Motor neuron (in vitro differentiated cells): ENCODE measurements at places on chromosomes 6 and 20. TPM values are rescaled to one million over a fixed set of nuclear protein-coding genes. Genes with fewer than 3 reads are reported as not detected.

DNA sequence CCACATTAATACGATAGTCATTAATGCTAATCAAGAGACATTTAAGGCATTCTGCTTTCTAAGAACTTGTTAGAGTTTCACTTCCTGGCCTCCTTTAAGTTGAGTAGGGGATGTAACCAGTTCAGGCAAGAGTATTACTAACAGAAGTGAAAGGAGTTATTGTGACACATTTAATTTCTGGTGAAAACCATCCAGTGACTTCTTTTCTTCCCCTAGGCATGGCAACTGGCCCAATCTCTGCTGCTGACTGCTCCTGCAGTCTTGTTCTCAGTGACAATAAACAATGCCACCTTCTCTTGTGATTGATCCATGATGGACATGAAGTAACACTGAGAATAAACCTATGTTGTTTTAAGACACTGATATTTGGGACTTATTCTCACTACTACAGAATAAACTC is 130.9 kb upstream of the DEFB112 start:
- ATAC-seq = no peak

- ATAC-seq = no peak
These were observed 741.9 kb upstream of the MARCKS start for GRCh38 chr6:113115196-113115595.

DNA sequence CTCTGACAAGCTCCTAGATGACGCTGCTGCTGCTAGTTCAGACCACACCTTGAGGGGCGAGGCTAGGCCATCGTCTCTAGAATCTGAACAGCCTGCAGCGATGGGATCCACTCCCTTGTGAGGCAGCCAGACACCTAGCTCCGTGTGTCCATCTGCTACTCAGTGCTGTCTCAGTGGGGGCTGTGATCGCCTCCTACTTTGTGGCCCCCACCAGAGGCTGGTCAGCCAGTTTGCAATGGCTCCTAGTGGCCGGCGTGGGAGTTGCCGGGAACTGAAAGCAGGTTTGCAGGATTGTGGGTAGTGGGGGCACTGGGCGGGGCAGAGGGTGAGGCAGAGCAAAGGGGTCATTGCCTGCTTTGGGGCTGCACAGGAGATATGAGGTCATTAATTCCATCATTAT is 2.8 kb downstream of the CCN5 start:
- no peak for ATAC-seq

- peak; percentile 87 for ATAC-seq
These were observed 174.9 kb upstream of the THBS2 start for GRCh38 chr6:169428532-169428931.

DNA sequence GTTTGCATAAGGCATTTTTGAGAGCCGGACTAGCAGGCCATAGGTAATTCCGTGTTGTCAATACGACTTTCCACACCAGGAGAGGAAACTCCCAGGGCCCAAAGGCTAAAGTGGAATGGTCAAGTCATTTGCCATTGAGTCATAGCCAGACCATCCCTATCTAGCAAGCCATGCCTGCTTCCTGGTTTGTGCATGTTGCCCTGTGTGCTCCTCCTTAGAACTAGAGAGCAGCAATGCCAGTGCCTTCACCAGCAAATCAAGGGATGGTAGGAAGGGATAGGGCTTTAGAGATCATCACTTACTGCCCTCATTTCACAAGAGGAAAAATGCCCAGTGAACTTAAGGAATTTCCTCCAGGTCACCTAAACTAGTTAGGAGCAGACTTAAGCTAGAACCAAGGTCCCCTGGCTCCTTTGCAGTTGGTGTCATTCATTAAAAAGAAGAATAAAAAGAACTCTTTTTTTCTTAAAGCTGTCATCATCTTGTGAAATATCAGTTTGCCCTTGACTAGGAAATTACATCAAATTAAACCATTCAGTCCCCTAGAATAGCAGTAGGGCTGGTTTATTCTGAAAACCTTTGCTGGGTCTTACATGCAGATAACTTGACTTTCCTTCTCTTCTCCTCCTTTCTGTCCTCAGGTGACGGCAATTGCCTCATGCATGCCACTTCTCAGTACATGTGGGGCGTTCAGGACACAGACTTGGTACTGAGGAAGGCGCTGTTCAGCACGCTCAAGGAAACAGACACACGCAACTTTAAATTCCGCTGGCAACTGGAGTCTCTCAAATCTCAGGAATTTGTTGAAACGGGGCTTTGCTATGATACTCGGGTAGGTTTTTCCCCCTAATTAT is 7.4 kb downstream of the TNFAIP3 start:
- no peak for ATAC-seq

DNA sequence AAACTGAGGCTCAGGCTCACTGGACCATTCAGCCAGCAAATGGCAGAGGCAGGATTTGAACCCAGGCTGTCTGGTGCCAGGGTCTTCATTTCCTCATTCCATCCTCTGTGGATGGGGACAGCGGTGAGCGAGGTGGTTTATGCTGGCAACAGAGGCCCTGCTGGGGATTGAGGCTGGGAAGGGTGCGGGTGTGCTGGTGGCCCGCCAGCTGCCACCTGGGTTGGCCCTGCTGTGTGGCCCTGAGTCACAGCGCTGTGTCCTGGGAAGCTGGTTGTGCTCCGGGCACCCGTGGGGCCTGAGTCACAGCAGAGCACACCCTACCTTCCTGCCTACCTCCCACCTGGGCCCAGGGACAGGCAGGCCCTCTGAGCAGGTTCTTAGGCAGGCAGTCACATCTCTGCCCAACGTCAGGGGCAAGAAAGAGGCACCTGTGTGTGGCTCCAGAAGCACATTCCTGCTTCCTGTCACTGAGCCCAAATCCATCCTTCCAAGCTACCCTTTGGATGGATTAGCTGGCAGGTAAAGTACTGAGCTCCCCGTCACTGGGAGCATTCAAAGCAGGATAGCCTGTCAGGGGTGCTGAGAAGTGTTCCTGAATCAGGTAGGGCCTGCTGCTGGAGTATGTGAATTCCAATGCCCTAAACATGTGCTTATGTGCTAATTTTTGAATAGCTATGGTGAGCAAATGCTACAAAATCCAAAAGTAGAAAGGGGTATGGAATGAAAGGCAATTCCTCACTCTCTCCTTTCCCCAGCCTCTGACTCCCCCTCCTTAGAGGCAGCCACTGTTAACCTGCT is 53.9 kb downstream of the CEBPB start:
- ATAC-seq = no peak

- ATAC-seq = peak; percentile 51
These were observed 6.0 kb downstream of the HSF2 start for GRCh38 chr6:122405417-122405816.

Gene FILIP1
- total RNA-seq = 8.4 and 8.9 TPM in 2 replicates

Gene FAM83B
- 0.27 TPM in 1 of 2 replicates, not detected in the other for total RNA-seq

Gene TTK
- total RNA-seq = 0.67 and 0.78 TPM in 2 replicates

Gene ADGRF4
- 0.10 and 0.19 TPM in 2 replicates for total RNA-seq
